ENCODE measurements at places on chromosomes 1 and 21.

DNA sequence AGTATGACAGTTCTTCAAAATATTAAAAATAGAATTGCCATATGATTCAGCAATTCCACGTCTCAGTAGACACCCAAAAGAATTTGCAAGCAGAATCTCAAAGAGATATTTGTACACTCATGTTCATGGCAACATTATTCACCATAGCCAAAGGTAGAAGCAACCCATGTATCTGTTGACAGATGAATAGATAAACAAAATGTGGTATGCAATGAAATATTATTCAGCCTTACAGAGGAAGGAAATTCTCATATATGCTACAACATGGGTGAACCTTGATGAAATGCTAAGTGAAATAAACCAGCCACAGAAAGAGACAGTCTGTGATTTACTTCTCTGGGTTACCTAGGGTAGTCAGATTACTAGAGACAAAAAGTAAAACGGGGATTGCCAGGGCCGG is 47.0 kb downstream of the NAV1 start:
- no peak for DNase-seq

GRCh38 chr1:10229903-10230302 is 19.5 kb downstream of the KIF1B start:
- DNase-seq = no peak

DNA sequence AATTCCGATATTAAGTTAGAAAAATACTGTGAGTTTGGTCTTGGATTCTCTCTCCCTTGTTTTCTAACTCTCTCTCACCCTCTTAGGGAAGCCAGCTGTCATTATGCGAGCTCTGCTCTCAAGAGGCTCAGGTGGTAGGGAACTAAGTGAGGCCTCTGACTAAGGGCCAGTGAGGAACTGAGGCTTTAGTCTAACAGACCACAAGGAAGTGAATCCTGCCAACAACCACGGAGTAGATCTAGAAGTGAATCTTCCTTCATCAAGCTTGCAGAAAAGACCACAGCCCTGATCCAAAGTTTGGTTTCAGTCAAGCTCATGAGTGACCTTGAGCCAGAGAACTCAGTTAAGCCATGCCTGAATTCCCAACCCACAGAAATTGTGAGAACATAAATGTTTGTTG is 180.1 kb upstream of the PRMT6 start:
- DNase-seq = no peak

DNA sequence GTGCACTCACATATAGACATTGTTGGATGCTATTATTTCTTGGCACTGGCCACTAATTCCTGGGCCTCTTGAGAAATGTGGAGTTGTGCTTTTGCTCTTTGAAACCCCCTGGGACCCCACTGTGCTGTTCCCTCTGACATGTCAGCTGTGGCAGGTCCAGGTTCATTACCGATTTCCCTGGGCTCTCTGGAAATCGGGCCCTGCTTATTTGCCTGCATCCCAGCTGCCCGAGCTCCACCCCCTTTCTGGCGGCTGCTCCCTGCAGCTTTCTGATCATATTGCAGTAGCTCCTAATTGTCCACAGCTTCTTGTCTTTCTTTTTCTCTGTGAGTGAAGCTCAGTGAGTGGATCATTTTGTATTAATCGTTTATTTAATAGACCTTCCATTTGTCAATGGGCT is 183.7 kb upstream of the FAM78B start:
- no peak for DNase-seq

GRCh38 chr1:53627031-53627430 is 111.9 kb downstream of the GLIS1 start:
- DNase-seq = no peak

GRCh38 chr21:34120867-34121266 is 47.5 kb downstream of the MRPS6 start:
- no peak for DNase-seq

- DNase-seq = no peak
Observed at GRCh38 chr1:203932556-203932955, 71.2 kb downstream of the SNRPE start.

- DNase-seq = no peak
Observed at GRCh38 chr21:42475036-42475435, 21.0 kb downstream of the RSPH1 start.

DNA sequence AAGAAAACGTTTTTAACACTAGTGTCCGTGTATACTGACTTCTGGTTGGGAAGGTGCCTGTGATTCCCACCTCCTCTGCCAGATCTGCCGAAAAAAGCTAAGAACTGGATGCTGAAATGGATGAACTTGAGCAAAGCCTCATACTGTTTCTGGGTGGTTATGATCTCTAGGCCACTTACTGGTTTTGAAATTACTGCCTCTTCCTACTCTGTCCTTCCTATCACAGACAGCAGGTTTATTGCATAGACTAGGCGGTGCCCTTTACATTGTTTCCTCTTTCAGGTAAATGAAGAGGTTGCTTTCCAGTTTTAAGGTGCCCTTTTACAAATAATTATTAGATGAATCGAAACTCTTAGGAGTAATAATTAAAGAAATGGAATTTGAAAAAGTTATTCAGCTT is 27.5 kb downstream of the PEX14 start:
- DNase-seq = no peak

All from naive thymus-derived CD8-positive, alpha-beta T cell (primary cell).